ENCODE measurements at places on chromosomes 7 and 10.
A peak's percentile ranks its signal among the peaks of the same experiment; 100 is the strongest.

DNA sequence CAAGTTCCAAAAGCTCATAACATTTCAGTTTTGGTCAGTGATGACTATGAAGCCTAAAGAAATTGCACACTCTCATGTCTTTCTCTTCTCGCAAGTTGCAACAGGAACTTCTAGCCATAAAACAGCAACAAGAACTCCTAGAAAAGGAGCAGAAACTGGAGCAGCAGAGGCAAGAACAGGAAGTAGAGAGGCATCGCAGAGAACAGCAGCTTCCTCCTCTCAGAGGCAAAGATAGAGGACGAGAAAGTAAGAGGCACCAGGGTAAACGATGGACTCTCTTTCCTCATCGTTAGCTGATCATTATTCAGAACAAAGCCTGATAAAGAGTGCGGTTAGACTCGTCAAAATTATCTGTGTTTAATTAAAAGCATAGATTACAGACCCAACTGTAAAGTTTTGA, 94.7 kb downstream of the HDAC9 start:
- DNase-seq, result no peak

- no peak for DNase-seq
Measured at GRCh38 chr7:125695626-125696025, 766.0 kb upstream of the POT1 start.

DNA sequence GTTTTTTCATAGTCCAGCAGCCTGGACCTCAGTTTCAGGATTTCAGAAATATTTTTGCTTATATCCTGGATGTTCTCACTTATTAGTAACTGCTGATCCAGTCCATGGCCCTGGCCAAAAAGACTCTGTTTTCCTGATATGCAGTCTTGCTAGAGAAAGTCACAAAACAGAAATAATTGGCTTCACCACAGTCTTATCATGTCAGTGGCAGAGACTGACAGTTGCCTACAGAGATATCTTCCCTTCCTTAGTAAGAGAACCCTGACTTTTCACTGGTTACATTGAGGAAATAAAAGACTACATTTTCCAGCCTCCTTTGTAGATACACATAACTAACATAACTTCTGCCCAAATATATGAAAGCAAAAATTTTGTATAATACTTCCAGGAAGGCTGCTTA, 56.6 kb downstream of the AHR start:
- no peak for DNase-seq

DNA sequence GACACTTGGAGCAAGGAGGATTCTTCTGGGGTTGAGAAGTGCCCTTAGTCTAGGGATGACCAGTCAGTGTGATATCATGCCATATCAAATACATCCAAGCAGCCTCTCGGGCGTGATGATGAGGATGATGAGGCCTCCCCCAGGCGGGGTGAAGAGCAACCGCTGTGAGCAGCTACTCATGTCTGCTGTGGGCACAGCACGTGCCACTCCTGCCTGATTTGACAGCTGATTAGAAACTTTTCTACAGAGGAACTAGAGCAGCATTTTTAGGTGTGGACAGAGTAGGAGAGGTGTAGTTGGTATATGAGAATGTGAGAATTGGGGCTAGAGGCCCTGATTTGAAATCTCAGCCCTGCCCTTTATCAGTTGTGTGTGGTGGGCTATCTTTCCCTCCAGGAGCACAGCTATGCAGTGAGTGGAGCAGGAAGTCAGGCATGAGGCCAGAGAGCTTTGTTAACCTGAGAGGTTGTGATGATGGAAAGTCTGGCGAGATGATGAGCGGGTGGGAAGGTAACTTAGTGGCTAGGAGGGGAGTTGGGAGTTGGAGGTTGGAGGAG, 49.6 kb upstream of the COBL start:
- no peak for DNase-seq

- no peak for DNase-seq
Measured at GRCh38 chr10:49357910-49358309, 38.0 kb downstream of the DRGX start.

DNA sequence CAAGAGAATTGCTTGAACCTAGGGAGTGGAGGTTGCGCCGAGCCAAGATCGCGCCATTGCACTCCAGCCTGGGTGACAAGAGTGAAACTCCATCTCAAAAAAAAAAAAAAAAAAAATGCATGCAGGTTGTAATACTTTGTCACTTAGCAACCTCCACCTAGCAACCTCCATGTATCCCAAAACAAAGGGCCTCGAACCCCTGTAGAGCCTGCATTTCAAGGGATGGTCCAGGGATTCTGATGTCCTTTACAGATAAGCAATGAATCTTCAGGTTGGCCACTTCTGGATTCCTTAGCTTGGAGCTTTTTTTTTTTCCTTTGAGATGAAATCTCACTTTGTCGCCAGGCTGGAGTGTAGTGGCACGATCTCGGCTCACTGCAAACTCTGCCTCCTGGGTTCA, 1211.0 kb downstream of the TYW1 start:
- DNase-seq, result no peak

DNA sequence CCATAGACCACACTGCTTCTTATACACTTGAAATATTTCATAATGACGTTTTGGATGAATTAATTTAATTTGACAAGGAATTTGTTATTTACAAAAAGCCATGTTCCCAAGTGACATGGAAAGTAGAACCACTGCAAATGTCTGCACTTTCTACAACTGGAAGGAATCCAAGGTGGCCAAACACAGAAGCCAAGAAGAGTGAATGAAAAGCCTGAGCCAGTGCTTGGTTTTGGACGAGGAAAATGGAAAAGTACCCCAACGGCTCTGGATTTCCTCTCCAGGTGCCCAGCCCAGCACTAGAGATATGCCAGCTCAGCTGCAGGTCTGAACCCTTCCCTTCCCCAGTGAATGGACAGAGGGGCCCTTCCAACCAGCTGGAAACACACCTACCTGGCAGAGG, 279.4 kb downstream of the TNS3 start:
- DNase-seq, result no peak

DNA sequence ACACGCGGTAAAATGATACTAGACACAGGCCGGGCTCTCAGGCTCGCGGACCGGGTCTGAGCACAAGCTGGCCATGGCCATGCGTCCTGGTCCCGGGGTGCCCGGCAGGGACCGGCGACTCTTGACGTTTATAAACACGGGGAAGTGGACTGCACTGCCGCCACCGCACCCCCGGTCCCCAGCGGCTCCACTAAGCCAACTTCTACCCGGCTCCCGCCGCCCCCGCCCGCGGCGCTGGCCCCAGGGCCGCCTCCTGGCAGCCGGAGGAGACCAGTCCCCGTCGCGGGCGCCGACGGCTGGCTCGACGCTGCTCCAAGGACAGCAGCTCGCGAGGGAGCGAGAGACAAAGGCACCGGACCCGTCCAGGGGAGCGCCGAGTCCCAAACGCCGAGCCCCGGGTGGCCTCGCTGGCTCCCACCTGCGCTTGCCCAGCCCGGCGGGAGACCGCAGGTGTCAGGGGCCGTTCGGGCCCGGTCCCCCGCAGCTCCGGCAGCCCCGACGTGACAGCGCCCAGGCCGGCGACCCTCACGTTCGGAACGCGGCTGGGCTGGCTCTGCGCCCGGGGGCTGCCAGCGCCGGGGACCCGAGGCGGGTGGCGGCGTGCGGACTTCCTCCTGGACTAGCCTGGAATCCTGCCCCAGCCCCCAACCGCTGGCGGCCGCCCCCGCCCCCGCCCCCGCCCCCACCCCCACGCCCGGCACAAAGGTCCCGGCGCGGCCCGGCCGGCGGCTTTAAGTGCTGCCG, 517 bp downstream of the ITGB1 start:
- DNase-seq, result peak; percentile 57

DNA sequence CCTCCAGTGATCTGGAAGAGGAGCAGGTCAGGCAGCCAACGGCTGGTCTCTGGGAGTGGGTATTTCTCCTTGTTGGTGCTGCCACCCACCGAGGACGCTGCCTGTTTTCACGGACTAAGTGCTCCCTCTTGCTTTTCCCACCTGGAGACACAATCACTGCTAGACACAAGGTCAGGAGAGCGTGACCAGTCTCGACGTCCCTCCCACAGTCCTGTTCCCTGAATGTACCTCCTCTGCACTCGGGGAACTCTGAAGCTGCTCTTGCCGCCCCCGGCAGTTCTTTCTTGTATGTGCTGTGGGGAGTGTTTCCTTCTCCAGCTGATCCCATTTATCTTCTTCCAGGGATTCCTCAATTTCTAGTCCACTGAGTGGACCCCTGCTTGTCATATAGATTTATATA, 89.4 kb downstream of the CYTH3 start:
- no peak for DNase-seq

DNA sequence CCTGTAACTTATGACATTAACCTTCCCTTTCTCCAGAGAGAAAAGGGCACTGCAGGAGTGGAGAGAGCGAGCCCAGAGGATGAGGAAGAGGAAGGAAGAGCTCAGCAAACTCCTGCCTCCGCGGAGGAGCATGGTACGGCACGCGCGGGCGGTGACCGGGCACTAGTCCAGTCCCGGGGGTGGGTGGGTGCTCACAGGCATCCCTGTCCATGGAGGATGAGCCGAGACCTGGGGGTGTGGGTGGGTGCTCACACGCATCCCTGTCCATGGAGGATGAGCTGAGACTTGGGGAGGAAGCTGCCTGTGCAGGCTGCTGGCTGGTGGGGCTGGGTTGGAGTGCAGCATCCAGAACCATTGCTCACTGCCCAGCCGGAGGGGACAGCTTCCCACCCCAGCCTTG, 23.8 kb downstream of the LRRC27 start:
- no peak for DNase-seq

DNA sequence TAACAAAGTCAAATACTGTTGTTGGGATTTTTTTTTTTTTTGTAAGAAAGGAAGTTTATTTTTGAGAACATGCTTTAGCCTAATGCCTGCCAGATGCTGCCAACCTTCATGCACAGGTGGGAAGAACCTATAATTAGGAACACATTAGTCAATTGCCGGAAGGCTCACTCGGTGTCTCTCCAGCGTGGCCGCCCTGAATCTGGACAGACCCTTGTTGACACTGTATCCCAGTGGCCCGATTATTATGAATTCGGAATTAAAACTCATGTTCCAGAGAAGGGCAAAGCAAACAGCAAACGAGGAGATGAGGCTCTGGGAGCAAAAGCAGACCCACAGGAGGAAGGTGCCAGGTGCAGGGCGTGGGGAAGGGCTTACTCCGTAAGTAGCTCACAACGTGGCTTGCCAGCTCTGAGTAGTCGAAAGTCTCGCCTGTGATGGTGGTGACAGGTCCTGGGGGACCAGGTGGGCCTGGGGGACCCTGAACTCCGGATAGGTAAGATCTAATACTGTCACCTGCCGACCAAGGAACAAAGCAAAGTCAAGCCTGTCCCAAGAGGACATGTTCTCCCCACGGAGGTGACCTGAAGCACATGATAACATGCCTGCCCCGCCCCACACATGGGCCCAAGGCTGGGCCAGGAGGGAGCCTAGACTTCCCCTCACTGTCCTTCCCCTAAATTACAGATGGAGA, 48.3 kb downstream of the COL17A1 start:
- no peak for DNase-seq

GRCh38 chr7:46933596-46933995, 648.3 kb downstream of the TNS3 start:
- no peak for DNase-seq

GRCh38 chr7:45033261-45033930, 33.4 kb downstream of the CCM2 start:
- no peak for DNase-seq

DNA sequence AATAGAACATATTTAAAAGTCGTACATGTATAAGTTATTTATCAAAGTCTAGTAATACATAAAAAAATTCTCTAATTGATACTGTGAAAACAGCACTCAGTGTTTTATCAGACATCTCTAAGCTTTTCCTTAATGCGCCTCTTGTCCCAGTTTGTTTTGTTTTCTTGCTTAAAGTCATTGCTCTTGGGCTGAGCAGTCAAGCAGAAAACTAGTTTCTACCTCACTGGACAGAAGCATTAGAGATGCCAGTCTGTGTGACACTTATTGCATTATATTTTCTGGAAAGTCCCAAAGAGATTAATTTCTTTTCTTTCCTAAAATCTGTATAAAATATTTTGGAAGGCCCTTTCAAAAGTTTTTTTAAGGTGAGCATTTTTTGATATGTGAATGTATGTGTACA, 236.2 kb downstream of the PCLO start:
- no peak for DNase-seq

DNA sequence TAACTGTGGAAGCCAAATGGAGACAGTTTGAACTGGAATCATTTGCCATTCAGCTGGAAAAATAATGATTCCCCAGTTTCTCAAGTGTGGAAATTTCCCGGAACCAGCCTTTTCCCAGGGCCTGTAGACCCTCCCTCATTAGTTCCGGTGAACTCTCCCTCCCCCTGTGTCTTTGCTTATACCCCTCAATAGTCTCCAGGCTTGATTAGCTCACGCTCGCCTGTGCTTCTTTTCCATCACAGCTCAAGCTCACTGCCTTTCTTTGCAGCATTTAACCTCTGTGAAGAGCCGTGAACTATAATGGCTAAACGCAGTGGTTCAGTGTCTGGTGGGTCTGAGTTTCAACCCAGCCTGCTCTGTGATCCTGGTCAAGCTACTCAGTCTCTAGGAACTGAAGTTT, 690.8 kb downstream of the INHBA start:
- DNase-seq, result no peak

- no peak for DNase-seq
Measured at GRCh38 chr10:8721650-8722049, 667.2 kb downstream of the GATA3 start.

- DNase-seq, result no peak
Measured at GRCh38 chr7:47483604-47484273, 98.2 kb downstream of the TNS3 start.

- DNase-seq, result peak; percentile 85
Measured at GRCh38 chr7:99375070-99375807, 709 bp downstream of the ARPC1B start.

GRCh38 chr10:37860494-37861190, 3.2 kb upstream of the ZNF248 start:
- no peak for DNase-seq

DNA sequence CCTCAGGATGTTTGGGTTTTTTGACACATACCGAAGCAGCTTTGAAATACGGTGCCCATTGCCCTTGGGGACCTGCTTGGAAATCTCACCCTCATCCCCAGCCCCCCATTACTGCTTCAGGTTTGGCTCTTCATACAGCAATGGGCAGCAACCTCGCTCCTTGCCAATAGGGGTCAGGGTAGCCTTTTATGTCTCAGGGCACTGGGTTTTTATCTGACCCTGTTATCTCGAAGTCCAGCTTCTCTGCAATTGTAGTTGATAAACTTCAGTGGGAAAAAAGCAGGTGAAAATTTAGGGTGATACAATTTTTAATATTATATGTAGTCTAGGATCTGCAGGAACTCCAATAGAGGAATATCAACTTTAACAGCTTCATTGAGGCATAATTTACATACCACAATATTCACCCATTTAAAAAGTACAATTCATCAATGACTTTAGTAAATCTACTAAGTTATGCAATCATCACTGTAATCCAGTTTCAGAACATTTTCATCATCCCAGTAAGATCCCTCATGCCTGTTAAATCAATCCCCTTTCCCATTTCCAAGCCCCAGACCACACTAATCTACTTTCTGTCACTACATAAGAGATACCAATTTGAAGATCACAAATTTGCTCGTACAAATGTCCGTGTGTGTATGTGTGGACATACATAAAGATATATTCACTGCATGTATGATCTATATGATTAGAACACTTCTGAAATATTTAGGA, 386.2 kb downstream of the KCNMA1 start:
- no peak for DNase-seq

- DNase-seq, result no peak
Measured at GRCh38 chr7:8638076-8638475, 204.7 kb downstream of the NXPH1 start.

- no peak for DNase-seq
Measured at GRCh38 chr10:21530168-21530567, 3.9 kb upstream of the MLLT10 start.
